ENCODE measurements at places on chromosomes 7 and 10. TPM values are rescaled to one million over a fixed set of nuclear protein-coding genes. Genes with fewer than 3 reads are reported as not detected.

The PTPRN2 gene
- total RNA-seq: 123 TPM

The IQUB gene
- total RNA-seq: 3.8 TPM

The CEP55 gene
- total RNA-seq: 4.1 TPM

The PRLHR gene
- total RNA-seq: 3.8 TPM

The ZNF248 gene
- total RNA-seq: 75.1 TPM

The OSBPL3 gene
- 14.1 TPM for total RNA-seq

The PCDH15 gene
- 14.7 TPM for total RNA-seq

The MBL2 gene
- total RNA-seq: not detected

The GPR26 gene
- total RNA-seq: 2.8 TPM

The GNGT1 gene
- total RNA-seq: not detected

The TAS2R41 gene
- not detected for total RNA-seq

The RASA4 gene
- 77.0 TPM for total RNA-seq
